KBM-7 (cell line): ENCODE measurements at places on chromosomes 5 and 9.

DNA sequence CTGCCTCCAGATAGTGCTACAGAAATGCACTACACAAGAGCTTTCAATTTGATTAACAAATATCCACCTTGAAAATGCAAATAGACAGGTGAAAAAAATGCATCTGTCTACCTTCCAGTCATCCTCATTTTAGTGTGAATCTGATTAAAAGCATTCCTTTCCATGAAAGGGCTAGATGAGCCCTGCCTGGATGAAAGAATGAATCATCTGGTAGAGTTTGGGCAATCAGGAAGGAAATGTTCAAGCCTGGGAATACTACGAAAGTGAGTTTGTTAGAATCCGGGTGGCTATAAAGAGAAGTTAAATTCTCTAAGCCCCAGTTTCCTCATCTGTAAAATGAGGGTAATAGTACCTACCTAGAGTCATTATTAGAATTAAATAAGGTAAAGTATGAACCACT, 142.6 kb downstream of the FAM114A2 start:
- DNase-seq: no peak

- DNase-seq: no peak
Observed at GRCh38 chr5:56323505-56323904, 90.4 kb upstream of the ANKRD55 start.

DNA sequence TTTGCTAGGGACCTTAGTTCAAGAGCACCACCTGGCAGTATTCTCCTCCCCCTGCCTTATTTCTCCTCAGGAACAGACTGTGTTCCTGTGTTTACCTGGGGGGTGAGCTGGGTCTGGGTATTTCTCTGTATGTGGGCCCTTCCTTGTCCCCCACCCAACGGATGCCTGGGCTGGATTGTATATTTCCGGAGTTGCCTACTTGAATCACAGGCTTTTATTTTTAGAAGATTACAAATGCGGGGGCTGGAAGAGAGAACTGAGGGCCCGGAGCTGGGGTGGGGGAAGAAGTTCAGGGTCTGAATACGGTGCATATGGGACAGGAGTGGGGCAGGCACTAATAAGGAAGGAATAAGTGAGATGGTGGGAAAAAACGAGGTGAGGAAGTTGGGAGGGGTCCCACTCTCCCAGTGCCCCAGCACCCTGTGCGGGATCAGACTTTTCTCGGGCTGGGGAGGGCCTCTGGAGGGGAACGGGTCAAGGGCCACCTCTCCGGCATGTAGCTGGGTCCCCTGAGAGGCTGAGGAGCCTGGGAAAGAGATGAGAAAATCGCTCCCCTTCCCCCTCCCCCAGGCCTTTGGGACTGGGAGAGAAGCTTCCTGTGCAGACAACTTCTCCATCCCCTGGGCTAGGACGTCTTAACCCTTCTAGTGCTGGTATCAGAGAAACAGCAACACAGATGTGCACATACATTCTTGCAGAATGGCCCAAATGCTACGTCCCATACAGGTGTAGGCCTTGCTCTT, 42.1 kb downstream of the PCDH1 start:
- DNase-seq: peak; percentile 76

DNA sequence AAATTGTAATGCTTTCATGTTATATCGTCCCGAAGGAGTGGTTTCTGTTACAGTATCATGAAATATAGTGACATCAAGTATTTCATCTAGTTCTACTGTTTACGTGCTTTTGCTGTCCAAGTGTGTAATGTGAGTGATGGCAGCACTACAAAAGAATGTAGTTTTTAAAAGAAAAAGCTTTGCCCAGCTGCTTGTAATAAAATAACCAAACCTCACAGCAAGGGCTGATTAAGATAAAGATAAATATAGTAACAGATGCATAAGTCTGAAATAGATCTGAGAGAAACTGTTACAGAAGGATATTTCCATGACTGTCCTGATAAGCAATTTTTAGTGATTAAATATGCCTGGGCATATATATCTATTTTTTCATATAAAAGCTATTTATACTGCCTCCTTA, 106.4 kb downstream of the AUH start:
- DNase-seq: no peak

GRCh38 chr9:11722957-11723356, 970.2 kb upstream of the TYRP1 start:
- DNase-seq: no peak

GRCh38 chr5:116068028-116068632, 16.7 kb upstream of the COMMD10 start:
- peak; percentile 66 for DNase-seq

- no peak for DNase-seq
Observed at GRCh38 chr5:144304688-144305087, 134.0 kb downstream of the KCTD16 start.

DNA sequence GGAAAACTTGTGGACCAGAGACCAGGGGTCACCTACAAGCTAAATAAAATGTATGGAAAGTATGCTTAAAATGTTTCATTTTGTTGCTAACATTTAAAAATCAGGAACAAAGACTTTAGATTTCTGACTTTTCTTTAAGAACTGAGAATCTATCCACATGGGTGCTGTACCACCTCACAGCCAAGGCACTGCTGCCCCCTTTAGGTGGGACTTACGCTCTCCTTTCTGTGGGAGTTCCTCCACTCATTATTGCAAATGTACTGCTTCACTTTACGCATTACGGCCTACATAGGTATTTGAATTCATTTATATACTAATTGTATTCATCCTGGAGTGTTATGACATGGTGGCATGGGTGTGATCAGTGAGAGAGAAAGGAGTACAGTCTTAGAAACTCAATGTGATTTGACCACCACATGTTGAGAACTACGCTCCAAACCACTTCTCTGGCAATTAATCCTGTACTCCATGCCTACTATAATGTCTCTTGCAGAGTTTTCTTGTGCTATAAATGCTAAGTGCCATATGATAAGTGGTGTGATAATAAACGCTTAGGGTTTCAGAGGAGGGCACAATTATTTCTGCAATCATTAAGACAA, 24.7 kb upstream of the CETN3 start:
- DNase-seq: peak; percentile 57

DNA sequence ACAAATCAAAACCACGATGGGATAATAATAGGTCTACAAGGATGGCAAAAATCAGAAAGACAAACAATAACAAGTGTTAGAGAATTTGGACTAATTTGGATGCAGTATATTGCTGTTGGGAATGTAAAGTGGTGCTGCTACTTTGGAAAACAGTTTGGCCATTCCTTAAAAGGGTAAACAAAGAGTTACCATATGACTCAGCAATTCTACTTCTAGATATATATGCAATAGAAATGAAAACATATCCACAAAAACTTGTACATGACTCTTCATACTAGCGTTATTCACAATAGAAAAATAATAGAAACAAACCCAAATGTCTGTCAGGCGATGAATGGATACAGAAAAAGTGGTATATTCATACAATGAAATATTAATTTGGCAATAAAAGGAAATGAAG, 58.3 kb downstream of the JAK2 start:
- no peak for DNase-seq
